ENCODE measurements at places on chromosomes 16 and 17.

GRCh38 chr16:57349212-57350031 lies 9.2 kb upstream of the CCL22 start:
- no peak for DNase-seq

- DNase-seq, result no peak
Observed at GRCh38 chr17:81151278-81151677, 14.0 kb upstream of the PVALEF start.

DNA sequence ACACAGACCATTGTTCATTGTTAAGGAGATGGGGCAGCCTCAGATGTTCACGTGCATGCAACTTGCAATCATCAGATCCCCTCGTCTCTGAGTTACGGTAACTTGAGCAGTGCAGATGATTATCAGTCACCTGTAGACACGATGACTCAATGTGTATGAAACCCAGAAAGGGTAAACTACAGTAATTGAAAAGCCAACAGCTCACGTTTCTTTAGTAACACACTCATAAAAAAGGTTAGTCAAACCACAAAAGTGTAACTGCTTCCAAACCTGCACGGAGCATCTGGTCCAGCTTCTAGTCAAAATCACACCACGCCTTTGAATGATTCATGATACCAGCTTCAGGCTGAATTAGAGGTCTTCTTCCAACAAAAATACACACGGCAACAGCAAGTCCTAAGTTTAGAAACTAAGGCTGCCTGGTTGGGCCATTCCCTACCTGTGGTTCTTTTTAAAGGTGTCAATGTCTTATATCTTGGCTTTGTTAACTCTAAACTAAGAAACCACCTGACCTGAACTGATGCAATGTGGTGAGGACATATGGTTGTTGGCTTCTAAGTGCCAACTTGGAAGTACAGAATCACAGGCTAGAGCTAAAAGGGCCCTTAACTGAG lies 32.3 kb downstream of the GRB7 start:
- DNase-seq, result no peak

GRCh38 chr17:51528111-51528510 lies 267.8 kb downstream of the UTP18 start:
- DNase-seq, result no peak

DNA sequence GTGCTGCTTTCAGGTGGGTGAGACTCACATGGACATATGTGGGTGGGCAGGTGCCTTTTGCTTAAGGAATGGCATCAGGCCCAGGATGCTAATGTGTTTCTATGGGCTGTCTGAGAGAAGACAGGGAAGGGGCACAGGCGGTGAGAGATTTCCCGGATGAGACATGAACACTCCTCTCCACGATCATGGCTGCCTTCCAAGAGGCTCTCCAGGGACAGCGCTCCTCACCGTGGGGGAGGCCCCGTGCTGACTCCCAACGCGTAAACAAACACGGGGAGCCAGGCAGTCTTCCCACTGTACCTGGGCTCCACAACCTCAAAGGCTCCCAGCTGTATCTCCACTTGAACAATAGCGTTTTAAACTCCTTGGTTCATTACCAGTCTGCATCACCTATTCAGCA lies 42.8 kb downstream of the CDK5R1 start:
- DNase-seq, result no peak

DNA sequence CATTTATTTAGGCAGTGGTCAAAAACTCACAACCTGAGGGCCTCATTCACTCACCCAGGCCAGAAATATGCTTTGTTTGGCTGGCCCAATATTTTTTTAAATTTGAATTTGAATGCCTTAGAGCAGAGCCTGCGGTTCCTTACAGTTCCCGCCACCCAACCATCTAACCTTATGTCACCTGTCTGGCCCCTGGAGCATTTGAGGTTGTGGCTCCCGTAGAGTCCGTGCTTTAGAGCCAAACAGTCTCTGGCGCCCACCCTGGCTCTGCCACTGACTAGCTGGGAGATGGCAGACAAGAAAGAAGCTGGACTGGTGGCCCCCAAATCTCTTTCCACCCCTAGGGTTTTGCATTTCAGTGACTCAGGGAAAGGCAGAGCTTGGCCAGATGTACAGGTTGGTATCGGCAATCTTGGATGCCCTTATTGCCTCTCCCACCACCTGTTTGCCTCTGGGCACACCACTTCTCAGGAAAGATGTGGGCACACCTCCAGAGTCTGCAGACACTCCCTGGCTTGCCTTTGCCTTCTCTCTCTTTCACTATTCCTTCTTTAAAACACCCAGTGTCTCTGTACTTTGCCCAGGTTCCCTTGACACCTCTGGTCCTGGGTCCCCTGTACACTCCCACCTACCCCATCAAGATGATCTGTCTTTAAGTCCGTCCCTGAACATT lies 1.9 kb upstream of the MAP3K14 start:
- no peak for DNase-seq

DNA sequence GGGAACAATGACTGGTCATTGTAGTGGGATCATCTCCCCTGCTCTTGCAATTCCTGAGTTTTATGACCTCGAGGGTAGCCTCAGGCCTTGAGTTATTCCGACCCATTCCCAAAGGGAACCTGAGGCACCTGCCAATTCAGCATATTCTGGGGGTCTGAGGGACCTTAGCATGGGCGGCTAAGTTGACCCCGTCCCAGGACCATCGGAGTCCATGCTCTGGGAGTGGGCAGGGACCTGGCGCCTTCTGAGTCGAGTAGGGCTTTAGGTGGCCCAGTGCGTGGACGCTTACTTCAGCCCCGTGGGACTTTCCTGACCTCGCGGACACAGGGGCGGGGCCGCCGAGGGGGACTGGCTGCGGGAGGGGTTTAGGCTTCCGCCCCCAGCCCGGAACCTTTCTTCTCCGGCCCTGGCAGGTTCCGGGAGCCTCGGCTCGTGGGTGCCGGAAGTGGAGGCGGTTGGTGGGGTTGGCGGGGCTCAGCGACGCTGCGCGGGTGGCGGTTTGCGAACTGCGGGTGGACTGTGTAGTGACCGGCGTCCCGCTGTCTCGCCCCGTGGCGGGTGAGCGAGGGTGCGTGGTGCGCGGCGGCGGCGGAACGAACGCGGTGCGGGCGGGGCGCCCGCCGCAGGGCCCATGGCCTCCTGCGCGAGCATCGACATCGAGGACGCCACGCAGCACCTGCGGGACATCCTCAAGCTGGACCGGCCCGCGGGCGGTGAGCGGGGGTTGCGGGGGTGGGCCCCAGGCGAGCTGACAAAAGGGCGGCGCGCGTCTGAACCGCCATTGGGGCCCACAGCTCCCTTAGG lies at the start of gene EDC4:
TSS of gene EDC4 (plus strand) at position 422 of the 804 bp plus-strand sequence. CDS start at position 632, 210 bp downstream.
- peak; percentile 74 for DNase-seq

DNA sequence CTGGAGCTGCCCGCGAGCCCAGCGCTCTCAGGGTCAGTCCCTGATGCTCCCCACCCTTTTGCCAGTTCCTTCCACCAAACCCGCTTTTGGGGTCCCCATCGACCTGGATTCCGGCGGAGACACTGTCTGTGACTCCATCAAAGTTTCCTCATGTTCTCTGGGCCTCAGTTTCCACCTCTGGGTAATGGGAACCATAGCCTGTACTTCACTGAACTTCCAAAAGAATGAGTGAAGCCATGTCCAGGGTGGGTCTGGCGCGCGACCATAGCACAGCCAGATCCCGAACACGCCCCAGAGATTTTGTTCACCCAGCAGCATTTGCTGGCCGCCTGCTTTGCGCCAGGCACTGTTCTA lies 327 bp downstream of the SDR42E2 start:
- DNase-seq, result no peak

DNA sequence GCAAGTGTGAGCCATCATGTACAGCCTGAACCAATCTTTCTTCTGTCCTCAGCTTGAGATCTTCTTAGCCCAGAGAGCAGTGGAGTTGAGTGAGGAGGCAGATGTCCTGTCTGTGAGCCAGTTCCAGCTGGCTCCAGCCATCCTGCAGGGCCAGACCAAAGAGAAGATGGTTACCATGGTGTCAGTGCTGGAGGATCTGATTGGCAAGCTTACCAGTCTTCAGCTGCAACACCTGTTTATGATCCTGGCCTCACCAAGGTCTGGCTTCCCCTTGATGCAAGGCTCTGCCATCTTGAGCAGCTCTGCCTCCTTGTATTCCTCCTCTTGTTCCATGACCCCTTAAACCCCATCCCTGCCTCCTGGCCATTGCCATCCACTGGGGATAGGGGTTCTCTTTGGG lies 9.6 kb downstream of the CDK5RAP3 start:
- no peak for DNase-seq

GRCh38 chr17:7750321-7750821 lies 32.8 kb downstream of the DNAH2 start:
- DNase-seq, result no peak

GRCh38 chr16:82061861-82062525 lies 26.9 kb downstream of the HSD17B2 start:
- no peak for DNase-seq

GRCh38 chr16:35510701-35511100 lies 2051.3 kb downstream of the TP53TG3F start:
- no peak for DNase-seq

- DNase-seq, result no peak
Observed at GRCh38 chr17:44076716-44077594, 6.4 kb downstream of the G6PC3 start.

DNA sequence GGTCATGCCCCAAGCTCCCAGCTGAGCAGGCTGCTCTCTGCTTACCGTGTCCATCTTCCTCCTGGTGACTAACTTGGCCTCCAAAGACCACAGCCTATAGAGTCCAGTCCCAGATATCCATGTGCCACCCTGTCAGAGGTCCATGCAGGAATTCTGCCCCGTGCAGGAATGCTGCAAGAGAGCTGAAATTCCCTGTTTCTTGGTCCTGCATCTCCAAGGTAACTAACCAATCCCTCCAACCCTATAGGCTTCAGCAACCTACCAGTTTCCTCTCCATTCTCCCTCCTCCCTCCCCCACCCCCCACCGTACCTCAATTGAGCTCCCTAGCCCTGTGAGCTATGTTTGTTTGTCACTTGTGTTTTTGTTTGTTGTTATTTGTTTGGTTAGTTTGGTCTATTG lies 9.6 kb upstream of the MKS1 start:
- no peak for DNase-seq

DNA sequence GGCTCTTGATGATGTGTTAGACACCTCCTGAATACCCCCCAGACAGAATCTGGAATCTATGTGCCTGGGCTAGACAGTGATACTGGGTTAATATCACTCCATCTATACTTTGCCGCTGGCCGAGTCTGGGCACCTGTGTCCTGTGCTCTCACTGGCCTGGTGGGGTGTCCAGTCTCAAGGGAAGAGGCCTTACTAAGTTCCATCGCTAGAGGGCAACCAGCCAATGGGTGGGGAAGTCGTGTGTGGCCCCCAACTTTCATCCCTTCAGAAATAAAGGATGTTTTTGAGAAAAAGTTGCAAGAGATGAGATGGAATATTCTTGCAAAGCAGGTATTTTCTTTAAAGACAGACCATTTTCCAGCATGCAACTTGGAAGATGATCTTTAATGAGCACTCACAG lies 1.6 kb upstream of the GLP2R start:
- no peak for DNase-seq

DNA sequence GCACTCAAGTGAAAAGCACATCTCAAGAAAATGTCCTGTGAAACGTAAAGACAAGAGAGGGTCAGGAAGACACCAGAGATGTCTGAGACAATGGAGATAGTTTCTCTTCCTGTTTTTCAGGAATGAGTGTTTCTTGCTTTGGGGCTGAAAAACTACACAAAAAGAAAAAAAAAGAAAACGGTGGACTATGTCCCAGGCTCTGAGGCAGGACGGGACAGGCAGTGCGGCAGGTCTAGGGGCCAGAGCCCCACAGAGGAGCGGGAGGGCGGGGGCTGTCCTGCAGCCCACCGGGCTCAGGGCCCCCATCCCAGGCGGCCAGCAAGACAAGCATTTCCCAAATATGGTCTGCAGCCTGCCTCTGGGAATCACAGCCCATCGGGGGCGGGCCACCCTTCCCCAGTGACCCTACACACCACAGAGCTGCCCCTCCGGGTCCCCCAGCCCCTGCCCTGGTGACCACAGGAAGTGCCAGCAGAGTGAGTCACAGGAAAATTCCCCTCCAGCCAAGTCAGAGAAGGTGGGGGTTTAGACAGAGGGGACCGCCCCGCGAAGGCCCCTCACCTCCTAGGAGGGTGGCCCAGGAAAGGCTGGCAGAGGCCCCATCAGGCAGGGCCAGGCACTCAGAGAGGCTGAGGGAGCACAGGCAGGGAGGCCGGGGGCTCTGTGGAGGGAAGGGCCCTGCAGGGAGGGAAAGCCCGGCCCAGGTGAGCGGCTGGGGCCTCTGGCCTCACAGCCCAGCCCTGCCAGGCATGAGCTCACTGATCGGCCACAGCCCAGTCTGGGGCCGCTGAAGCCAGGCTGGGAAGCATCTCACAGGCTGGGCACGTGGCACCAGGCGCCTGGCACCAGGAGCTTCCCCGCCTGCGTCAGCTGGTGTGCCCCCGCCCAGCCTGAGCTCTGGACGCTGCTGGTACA lies 6.3 kb downstream of the BCAR1 start:
- DNase-seq, result no peak

DNA sequence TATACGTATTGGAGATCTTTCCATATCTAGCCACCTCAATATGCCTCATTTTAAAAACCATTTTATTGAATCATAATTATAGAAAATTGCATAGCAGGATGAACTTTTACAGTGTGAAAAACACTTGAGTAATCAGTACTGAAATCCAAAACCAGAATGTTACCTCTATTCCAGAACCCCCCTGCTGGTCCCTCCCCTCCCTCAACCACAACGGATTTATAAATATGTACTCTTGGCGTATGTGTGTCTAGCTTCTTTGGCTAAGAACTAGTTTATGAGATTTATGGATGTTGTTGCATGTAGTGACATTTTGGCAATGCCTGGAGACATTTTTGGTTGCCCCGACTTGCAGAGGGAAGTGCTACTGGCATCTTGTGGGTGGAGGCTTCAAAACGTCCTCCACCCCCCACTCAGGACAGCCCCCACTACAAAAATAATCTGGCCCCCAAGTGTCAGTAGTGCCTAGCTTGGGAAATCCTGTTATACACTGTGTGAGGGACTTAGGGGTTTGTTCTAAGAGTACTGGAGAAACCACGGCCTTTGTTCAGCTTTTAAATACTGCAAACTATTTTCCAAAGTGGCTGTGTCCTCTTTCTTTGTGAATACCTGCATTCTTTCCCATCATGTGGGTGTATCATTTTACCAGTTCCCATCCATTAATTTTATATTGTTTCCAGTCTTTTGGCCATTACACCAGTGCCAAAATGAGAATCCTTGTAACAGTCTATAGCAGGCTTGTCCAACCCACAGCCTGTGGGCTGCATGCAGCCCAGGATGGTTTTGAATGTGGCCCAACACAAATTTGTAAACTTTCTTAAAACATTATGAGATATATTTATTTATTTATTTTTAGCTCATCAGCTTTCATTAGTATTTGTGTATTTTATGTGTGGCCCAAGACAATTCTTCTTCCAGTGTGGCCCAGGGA lies 23.7 kb downstream of the ITPRIPL2 start:
- no peak for DNase-seq
